ENCODE measurements at places on chromosomes 7 and 10. TPM values are rescaled to one million over a fixed set of nuclear protein-coding genes. Genes with fewer than 3 reads are reported as not detected.

The SUFU gene
- total RNA-seq = 11.2 TPM

The C7orf33 gene
- total RNA-seq = not detected

The TET1 gene
- 2.6 TPM for total RNA-seq

The ELFN1 gene
- total RNA-seq = 0.65 TPM

The ACTR1A gene
- total RNA-seq = 114 TPM

The TAS2R16 gene
- not detected for total RNA-seq

The NKX1-2 gene
- not detected for total RNA-seq

The SPOCK2 gene
- total RNA-seq = 0.16 TPM

The MEST gene
- 289 TPM for total RNA-seq

The KIF11 gene
- 6.5 TPM for total RNA-seq

The SFXN2 gene
- 3.4 TPM for total RNA-seq

The GLCCI1 gene
- total RNA-seq = 1.4 TPM

The MINDY4 gene
- total RNA-seq = 7.9 TPM

The SORCS1 gene
- not detected for total RNA-seq

The WNT8B gene
- not detected for total RNA-seq

The CYP26C1 gene
- total RNA-seq = 4.7 TPM

The CYP3A4 gene
- not detected for total RNA-seq

The LBX1 gene
- under 0.01 TPM for total RNA-seq

The MTPN gene
- 110 TPM for total RNA-seq

The VPS26A gene
- 28.2 TPM for total RNA-seq

The SHH gene
- not detected for total RNA-seq

The PTPRN2 gene
- 4.2 TPM for total RNA-seq

The ITPRID1 gene
- total RNA-seq = not detected

The GPR15LG gene
- not detected for total RNA-seq

The ACSM6 gene
- not detected for total RNA-seq

The LIPM gene
- not detected for total RNA-seq

The TMEM140 gene
- 1.6 TPM for total RNA-seq

The DKK1 gene
- total RNA-seq = 229 TPM

The TMEM213 gene
- total RNA-seq = not detected

The SND1 gene
- total RNA-seq = 252 TPM

Data from cardiac atrium fibroblast (primary cell).